MM.1S (cell line): ENCODE measurements at places on chromosomes 6 and 20.

GRCh38 chr20:18412221-18412901 lies 54.5 kb downstream of the DZANK1 start:
- DNase-seq: no peak

- DNase-seq: peak; percentile 24
Measured at GRCh38 chr6:28673787-28674671, 148.3 kb downstream of the GPX5 start.

GRCh38 chr6:135056632-135057031 lies 2.0 kb upstream of the HBS1L start:
- no peak for DNase-seq

DNA sequence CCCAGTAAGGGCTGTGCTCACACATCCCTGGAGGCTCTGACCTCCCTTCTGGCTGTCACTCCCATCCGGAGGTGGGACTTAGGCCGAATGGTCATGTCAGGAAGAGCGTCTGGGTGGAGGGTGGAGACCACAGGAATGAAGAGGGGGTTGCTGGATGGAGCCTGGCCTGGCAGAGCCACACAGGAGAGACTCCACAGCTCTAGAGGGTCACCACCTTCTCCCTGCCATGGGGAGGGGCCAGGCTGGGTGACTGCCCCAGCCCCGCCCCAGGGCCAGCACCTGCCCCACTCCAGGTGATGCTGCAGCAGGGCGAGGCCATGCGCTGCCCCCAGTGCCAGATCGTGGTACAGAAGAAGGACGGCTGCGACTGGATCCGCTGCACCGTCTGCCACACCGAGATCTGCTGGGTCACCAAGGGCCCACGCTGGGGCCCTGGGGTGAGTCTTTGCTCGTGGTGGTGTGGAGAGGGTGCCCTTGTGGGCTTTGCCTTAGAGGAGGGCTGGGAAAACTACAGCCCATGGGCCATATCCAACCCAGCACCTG lies 20.6 kb downstream of the RBCK1 start:
- no peak for DNase-seq

DNA sequence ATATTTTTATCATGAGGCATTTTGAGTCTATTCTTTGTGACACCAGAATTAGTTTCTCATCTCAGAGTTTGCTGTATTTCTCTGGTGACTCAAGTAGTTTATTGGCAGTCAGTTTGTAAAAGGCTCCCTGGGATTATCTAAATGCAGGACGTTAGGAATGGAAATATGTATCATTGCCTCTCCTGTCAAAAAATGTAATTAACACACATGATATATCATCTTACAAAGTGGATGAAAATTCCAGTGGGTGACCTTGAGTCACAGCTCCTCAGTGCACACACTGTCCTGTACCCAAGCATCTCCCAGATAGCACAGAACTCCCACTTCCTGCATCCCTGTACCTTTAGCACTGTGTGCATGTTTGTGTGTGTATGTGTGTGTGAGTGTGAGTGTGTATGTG lies 258.6 kb downstream of the LAMA2 start:
- DNase-seq: no peak
